ENCODE measurements at places on chromosomes 2 and 18.

DNA sequence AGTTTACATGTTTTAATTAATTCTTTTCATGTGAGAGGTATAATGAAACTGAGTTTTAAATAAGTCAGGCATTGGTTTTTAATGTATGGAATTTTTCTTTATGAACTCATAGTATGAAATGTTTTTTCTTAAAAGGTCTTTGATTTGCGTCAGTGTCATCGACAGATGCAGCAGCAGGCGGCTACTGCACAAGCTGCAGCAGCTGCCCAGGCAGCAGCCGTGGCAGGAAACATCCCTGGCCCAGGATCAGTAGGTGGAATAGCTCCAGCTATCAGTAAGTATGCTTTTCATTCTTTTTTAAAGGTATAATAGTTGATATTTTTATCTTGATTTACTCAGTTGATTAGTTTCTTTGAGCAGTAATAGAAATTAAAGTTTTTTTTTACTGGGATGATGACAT lies 46.5 kb downstream of the SMAD4 start:
- no peak for DNase-seq

DNA sequence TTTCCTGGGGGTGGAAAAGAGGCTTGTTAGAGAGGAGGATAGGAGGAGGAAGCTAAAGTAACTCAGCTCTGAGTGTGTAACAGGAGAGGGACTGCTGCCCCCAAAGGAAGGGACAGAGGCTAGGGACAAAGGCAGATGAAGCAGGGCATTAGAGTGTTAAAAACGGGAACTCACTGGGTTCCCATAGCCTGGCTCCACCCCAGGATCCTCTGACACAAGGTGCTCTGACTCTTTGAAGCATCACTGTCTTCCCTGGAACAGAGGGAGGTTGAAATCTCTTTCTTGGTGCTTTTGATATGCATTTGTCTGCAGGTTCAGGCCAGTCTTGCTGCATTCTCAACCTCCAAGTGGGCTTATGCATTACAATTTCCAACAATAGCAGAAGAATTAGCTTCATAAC lies 22.9 kb downstream of the IL36A start:
- DNase-seq, result no peak

- no peak for DNase-seq
These were observed 22.5 kb downstream of the TXNL1 start for GRCh38 chr18:56615738-56616520.

DNA sequence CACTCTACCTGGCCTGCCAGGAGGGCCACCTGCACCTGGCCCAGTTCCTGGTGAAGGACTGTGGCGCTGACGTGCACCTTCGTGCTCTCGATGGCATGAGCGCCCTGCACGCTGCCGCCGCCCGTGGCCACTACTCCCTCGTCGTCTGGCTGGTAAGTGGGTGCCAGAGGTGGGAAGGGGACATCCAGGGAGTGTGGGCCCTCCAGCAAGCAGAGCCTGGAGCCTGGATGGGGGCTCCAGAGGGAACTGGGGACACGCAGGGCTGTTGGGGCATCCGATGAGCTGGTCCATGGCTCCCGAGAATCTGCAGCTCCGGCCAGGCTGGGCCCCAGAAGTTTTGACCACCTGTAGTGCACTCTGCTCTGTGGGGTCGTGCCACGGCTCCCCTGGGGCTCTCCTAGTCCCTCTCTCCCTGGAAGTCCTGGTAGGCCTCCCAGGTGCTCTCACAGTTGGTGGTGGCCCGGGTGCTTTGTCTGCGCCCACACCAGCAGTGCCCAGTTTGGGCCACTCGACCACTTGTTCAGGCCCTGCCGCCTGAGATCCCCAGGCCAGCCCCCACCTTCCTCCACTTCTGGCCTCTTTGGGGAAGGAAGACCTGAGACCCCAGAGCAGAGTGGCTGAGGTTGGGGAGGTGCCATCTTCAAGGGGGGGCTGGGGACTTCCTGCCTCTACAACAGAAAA lies 4.7 kb downstream of the ESPNL start:
- DNase-seq, result no peak

DNA sequence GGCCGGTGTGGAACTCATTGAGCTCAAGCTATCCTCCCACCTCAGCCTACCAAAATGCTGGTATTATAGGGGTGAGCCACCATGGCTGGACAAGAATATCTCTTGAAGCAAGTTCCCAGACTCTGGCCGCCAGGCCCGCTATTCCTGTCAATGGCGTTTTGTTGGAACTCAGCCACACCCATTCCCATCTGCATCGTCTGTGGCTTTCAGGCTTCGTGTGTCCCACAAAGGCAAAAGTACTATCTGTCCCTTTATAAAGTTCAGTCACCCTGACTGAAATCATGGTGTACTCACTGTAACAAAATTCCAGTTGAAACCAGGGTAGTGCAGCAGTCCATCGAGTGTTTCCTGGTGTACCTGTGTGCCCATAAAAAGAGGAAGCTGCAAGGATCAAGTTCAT lies 96.7 kb downstream of the SH3BP4 start:
- DNase-seq, result no peak

DNA sequence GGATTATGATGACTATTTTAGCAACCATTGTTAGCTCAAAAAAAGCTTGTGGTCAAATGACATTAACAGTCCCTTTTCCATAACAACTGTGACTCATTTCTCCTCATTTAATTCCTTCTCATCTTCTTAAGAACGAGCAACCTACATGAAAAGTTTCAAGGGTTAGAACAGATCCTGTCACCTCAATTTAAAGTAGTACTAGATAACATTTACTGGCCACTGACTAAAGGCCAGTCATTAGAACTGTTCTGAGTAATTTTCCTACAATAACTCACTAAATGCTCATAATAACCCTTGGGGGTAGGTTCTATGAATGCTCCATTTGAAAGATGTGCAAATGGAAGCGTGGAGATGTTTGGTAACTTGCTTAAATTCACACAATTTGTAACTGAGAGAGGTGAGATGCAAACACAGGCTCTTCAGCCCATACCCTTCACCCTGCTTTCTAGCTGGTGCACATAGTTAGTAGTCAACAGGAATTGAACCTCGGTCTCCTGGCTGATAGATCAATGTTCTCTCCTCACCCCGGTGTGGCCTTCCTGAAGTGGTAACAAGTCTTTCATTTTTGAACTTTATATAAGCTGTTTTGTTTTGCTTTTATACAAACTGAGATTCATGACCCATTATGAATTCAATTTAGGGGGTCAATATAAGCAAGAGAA lies 212.5 kb downstream of the SETBP1 start:
- no peak for DNase-seq

DNA sequence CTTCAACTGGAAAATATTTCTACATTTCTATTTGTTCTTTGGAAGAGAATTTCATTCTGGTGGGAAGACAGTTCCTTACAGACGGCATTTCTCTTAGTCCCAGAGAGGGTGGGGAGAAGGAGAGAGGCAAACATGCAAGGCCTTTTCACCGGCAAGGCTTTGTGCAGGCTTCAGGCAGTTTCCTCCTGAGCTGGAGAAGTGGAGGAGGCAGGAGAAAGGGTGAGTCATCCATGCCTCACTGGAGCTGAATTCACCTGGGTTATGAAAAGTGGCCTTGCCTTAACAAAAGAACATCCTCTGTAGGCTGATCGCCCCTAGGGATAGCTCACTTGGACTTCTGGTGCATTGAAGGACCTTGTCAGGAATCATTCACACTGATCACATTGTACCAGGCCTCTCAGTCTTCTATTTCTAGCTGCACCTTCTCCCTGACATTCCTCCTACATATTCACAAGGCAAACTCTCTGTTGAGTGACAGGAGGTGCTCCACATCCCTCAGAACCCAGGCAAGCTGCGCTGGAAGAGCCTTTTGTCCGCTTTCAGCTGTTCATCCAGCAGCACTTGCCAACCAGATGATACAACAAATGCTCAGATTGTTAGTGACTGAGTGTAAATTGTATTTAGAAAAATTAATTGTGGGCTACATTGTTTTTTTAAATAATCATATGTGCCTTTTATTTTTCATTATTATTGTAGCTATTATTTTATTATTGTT lies 796.1 kb downstream of the DCDC2C start:
- DNase-seq, result no peak

- no peak for DNase-seq
These were observed 31.3 kb downstream of the SP140L start for GRCh38 chr2:230358305-230358704.

- DNase-seq, result peak; percentile 56
These were observed 629.4 kb downstream of the TSN start for GRCh38 chr2:122384768-122385333.

DNA sequence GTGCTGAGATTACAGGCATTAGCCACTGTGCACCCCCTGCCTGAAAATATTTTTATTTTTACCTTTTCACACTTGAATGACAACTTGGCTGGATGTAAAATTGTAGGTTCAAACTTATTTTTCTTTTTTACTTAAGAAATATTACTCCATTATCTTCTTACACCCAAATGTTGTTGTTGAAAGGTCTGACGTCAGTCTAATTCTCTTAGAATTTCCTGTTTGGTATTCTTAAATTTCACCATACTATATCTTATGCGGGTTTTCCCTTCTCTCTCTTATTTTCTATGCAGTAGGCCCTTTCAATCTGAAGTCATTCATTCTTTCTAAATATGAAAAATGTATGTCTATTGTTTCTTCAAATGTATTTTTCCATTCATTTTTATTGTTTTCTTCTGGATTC lies 29.1 kb upstream of the RAB11FIP5 start:
- DNase-seq, result no peak

DNA sequence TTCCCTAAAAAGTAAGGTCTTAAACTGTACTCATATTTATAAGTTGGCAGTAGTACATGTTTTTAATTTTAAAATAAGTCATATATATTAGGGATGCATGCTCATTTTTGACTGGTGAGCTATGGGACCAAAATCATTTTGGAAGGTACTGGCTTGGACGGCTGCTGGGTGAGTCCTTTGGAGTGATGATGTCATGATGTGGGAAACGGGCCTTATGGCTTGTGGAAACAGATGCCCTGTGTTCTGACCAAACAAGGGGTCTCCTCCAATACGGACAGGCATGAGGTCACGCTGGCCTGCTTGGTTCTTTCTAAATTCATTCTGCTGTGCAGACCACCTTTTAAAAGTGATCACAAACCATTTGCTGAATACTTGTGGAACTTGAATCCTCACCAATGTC lies 109.2 kb upstream of the MGAT5 start:
- no peak for DNase-seq

GRCh38 chr2:218033590-218034496 lies 31.0 kb upstream of the TNS1 start:
- no peak for DNase-seq

DNA sequence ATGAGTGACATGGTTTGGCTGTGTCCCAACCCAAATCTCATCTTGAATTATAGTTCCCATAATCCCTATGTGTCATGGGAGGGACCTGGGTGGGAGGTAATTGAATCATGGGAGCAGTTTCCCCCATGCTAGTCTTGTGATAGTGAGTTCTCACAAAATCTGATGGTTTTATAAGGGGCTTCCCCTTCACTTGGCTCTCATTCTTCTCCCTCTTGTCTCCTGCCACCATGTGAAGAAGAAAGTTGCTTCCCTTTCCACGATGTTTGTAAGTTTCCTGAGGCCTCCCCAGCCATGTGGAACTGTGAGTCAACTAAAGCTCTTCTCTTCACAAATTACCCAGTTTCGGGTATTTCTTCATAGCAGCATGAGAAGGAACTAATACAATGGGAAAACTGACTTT lies 14.0 kb downstream of the DNAH7 start:
- DNase-seq, result no peak

GRCh38 chr18:33844232-33844631 lies 266.2 kb downstream of the ASXL3 start:
- DNase-seq, result no peak

GRCh38 chr2:39373181-39373802 lies 63.8 kb downstream of the MAP4K3 start:
- no peak for DNase-seq

Data from LNCaP clone FGC (cell line).